ENCODE measurements at places on chromosomes 4 and X.

DNA sequence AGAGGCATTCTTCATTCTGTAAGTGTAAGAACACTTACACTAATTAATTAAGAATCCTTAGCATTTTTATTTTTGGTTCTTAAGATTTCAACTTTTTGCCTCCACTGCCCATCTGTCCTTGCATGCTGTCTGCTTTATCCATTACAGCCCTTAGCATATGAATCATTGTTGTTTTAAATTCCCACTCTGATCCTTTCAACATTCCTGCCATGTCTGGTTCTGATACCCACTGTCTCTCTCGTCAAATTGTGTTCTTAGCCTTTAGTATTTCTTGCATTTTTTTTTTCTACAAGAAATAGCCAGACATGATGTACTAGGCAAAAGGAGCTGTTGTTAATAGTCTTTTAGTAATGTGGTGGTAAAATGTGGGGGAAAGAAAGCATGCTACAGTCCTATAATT is 1360.0 kb downstream of the TECRL start:
- no peak for DNase-seq

GRCh38 chr4:15550491-15550890 is 80.8 kb downstream of the CC2D2A start:
- no peak for DNase-seq

GRCh38 chrX:69279234-69279633 is 114.0 kb upstream of the PJA1 start:
- no peak for DNase-seq

DNA sequence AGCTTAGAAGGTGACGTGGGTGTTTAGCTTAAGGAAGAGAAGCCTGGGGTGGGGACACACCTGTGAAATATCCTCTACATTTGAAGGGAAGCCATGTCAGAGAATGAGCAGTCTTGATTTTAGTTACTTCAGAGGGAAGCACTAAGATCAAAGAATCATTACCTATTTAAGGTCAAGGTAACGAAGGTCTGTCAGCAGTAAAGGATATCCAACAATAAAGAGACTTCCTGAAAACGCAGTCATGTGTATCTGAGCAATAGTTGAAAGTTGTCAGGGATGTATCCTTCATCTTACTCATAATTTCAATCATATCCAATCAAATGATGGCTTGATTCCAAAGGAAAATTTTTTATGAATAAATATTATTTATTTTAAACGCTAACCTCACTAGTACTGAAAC is 33.5 kb downstream of the IGFBP7 start:
- no peak for DNase-seq

DNA sequence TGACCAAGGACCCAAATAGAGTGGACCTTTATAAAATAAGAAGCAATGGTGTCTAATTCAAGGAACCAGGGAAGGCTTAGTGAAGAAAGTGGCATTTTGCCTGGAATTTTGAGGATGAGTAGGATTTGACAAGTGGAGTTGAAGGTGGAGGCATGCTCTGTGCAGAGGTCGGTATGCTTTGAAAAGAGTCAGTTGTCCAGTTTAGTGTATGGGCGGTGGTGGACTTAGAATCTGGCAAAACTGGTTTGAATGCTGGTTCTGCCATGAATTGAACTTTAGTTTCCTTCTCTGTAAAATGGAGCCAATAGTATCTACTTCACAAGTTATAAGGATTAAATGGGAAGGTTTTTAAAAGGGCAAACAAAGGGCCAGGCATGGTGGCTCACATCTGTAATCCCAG is 29.7 kb downstream of the SEPTIN11 start:
- DNase-seq: no peak

DNA sequence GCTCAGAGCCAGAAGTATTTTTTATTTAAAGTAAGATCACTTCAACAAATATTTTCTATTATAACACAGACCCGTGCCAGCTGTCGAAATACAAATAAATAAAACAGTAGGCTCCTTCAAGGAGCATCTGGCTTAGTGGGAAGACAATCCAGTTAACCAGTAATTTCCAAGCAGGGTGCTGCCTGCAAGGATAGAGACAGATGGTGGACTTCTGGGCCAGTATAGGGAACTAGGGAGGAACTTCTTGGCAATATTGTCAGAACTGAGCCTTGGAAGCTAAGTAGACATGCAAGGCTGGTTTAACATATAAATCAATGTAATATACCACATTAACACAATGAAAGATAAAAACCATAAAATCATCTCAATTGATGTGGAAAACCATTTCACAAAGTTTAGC is 17.0 kb upstream of the MTMR1 start:
- no peak for DNase-seq

DNA sequence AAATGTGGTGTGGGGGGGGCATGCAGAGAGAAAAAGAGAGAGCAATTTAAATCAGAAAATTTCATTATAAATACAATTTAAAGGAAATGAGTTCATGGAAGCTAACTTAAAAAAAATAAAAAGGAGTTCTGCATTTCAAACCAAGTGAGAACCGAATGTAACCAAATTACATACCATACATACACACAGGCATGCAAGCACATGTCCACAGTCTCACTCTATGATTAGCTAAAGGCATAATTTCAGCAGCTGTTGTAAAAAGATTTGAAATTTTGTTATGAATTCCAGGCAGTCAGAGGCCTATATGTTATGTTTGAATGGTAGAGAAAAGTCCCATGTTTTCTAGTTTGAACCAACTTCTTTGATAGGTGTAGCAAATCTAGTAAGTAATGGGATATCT is 611.6 kb upstream of the ADGRL3 start:
- no peak for DNase-seq

Measured in iPS DF 19.7 (cell line).